ENCODE measurements at places on chromosomes 5 and 9. TPM values are rescaled to one million over a fixed set of nuclear protein-coding genes. Genes with fewer than 3 reads are reported as not detected.
A peak's percentile ranks its signal among the peaks of the same experiment; 100 is the strongest.

- no peak for DNase-seq
These were observed 138.6 kb downstream of the ERCC6L2 start for GRCh38 chr9:96014078-96014477.

GRCh38 chr9:103991698-103992097, 102.4 kb upstream of the SMC2 start:
- DNase-seq = peak; percentile 32

- DNase-seq = peak; percentile 11
These were observed at the start of gene PTPDC1 for GRCh38 chr9:94084314-94084713. PTPDC1 (plus strand) TSS chr9:94084464; CDS start chr9:94084531, 67 bp downstream.

- no peak for DNase-seq
These were observed 40.3 kb downstream of the UBE2D2 start for GRCh38 chr5:139601429-139601828.

GRCh38 chr5:178996156-178996555, 1.0 kb upstream of the GRM6 start:
- DNase-seq = no peak

GRCh38 chr5:80117446-80117845, 82.3 kb downstream of the THBS4 start:
- no peak for DNase-seq

GRCh38 chr9:2321523-2322148, 300.0 kb upstream of the VLDLR start:
- no peak for DNase-seq

- no peak for DNase-seq
These were observed 19.7 kb downstream of the HMGXB3 start for GRCh38 chr5:150020249-150020648.

ANXA2R gene
- 2.9 TPM for total RNA-seq

MARCHF3 gene
- total RNA-seq = 34.4 TPM

PCDHA1 gene
- 5.3 TPM for total RNA-seq

NTNG2 gene
- total RNA-seq = 3.9 TPM
